ENCODE measurements at places on chromosomes 13 and 19.

DNA sequence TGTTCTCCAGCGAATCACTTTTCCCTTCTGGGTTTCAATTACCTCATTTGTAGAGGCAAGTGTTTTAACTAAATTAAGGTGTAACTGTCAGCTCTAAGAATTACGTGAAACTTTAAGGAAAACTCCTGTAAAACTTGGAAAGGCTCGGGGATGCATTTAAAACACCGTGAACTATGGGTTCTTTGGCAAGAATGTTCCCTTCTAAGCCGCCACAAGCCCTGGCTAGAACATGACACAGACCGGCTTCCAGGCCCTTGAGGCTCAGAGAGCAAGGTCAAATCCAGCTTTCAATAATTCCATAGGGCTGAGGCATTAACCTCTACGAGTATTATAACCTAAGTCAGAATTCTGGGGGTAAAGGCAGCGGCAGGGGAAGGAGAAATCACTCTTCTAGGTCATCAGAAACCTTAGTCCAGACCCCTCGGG lies 685 bp downstream of the VWA8 start:
- DNase-seq, result no peak
- H3K4me1 ChIP-seq, result peaks cover 3% of the 10 kb centered on the region
- H3K27me3 ChIP-seq, result no peaks in the 10 kb centered on the region
- no peaks in the 10 kb centered on the region for H3K36me3 ChIP-seq
- peak overlapping the region; percentile 91 for H3K27ac ChIP-seq

DNA sequence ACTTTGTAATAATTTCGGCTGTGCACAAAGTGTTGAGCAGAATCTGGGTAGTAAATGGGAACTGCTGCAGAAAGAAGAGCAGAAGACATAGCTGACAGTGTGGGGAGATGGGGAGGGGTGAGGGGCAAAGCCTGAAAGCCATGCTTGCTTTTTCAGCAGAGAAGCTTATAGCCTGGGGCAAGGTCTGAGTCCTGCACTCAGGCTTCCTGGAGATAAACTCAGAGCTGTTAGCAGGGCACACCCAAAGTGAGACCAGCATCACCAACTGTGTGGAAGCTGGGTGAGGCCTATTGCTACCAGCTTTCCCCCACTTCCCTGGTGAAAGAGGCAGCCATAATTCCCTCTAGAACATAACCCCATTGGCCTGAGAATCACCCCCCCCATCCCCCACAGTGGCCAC lies 15.6 kb upstream of the LHFPL6 start:
- H3K4me3 ChIP-seq, result no peak overlapping the region
- no peaks in the 10 kb centered on the region for H3K36me3 ChIP-seq
- no peak for DNase-seq
- no peaks in the 10 kb centered on the region for H3K4me1 ChIP-seq
- H3K27ac ChIP-seq, result no peak overlapping the region

GRCh38 chr19:48728911-48729664 lies 9.6 kb upstream of the MAMSTR start:
- H3K27me3 ChIP-seq, result no peaks in the 10 kb centered on the region
- peaks cover 9% of the 10 kb centered on the region for H3K4me1 ChIP-seq
- no peak for DNase-seq
- H3K27ac ChIP-seq, result no peak overlapping the region
- H3K36me3 ChIP-seq, result no peaks in the 10 kb centered on the region

GRCh38 chr13:97012251-97013048 lies 18.2 kb upstream of the OXGR1 start:
- H3K27ac ChIP-seq, result no peak overlapping the region
- H3K4me3 ChIP-seq, result no peak overlapping the region
- H3K4me1 ChIP-seq, result no peaks in the 10 kb centered on the region
- no peaks in the 10 kb centered on the region for H3K36me3 ChIP-seq

DNA sequence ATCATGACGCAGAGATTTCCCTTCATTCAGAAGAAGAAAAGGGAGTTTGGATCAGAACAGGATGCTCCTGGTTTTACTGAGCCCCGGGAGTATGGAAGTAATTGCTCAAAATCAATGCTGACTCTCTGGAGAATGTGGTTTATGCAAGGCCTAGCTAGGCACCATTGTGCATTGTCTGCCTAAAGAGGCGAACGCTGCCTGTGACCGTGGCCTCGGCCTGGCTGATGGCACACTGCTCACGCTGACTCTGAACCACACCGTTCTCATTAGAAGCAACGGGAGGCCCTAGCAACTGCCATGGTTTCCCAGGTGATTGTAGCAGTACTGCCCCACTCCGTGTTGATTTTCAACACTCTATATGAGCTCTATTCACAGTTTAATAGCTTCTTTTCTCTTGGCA lies 41.7 kb upstream of the UBL3 start:
- H3K27me3 ChIP-seq, result no peaks in the 10 kb centered on the region
- DNase-seq, result no peak
- no peak overlapping the region for H3K4me3 ChIP-seq
- no peaks in the 10 kb centered on the region for H3K36me3 ChIP-seq
- no peaks in the 10 kb centered on the region for H3K4me1 ChIP-seq
- no peak overlapping the region for H3K27ac ChIP-seq

GRCh38 chr19:10686661-10687517 lies 14.3 kb upstream of the QTRT1 start:
- no peaks in the 10 kb centered on the region for H3K27me3 ChIP-seq
- no peak overlapping the region for H3K27ac ChIP-seq

DNA sequence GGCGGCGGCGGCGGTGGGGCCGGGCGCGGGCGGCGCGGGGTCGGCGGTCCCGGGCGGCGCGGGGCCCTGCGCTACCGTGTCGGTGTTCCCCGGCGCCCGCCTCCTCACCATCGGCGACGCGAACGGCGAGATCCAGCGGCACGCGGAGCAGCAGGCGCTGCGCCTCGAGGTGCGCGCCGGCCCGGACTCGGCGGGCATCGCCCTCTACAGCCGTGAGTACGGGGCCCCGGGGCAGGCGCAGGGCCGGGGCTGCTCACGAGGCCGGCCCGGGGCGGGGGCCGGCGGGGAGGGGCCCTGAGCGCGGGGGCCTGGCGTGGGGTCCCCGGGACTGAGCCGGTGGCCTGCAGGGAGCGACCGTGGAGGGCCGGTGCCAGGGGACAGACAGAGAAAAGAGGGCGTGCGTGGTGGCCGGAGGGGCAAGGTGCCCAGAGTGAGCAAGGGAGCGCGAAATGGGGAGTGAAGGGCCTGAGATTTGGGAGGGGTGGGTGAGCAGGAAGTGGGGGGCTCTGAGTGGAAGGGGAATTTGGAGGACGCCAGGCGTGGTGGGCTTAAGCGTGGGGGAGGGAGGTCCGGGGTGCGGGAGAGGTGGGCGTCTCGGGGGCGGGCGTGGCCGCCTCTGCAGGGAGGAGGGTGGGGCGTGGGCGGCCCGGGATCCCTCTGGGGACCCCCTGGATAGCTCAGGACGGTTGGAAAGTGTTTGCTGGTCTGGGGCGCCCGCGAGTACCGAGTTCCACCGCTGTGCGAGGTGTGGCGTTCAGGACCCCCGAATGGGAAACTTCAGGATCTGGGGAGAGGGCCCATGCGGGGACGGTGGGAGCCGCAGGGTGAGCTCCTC lies 575 bp downstream of the CARM1 start:
- H3K4me3 ChIP-seq, result peak overlapping the region; percentile 84
- peak overlapping the region; percentile 50 for H3K27ac ChIP-seq
- H3K4me1 ChIP-seq, result peaks cover 31% of the 10 kb centered on the region
- no peaks in the 10 kb centered on the region for H3K27me3 ChIP-seq

Data from thoracic aorta (tissue), 2 donors.